ENCODE measurements at places on chromosomes 3 and 15.

DNA sequence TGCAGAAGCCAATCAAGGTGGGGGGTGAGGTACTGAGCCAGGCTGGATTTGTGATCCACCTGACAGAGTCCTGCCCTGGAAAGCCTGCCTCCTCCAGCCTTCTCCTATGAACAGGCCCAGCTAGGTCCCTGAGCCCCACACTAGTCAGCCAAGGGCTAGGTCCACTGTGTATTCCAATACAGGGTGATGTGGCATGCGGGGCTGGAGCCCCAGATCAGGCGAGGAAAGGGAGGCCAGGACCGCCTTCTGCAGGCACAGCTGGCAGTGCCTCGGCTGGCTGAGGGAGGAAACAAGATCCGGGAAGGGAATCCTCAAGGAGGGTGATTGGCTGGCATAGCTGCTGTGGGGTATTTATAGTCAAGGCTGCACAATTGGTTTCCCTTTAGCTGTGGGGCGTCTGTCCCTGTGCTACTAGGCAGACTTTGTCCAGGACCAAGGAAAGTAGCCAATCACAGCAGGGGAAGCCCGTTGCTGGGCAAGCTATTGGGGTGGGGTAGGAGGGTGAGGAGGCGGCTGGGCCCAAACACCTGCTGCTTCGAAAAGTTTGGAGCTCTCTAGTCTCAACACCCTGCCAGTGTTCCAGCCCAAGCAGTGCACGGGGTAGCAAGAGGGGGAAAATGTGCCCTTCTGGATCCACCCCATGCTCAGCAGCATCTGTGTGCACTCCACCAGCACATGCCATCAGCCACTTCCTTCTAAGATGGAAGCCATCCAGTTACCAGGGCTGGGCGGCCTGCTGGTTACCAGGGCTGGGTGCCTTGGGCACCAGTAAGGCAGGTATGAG, 5.9 kb downstream of the KY start:
- no peak for DNase-seq

GRCh38 chr15:101538996-101539395, 49.5 kb upstream of the PCSK6 start:
- no peak for DNase-seq

DNA sequence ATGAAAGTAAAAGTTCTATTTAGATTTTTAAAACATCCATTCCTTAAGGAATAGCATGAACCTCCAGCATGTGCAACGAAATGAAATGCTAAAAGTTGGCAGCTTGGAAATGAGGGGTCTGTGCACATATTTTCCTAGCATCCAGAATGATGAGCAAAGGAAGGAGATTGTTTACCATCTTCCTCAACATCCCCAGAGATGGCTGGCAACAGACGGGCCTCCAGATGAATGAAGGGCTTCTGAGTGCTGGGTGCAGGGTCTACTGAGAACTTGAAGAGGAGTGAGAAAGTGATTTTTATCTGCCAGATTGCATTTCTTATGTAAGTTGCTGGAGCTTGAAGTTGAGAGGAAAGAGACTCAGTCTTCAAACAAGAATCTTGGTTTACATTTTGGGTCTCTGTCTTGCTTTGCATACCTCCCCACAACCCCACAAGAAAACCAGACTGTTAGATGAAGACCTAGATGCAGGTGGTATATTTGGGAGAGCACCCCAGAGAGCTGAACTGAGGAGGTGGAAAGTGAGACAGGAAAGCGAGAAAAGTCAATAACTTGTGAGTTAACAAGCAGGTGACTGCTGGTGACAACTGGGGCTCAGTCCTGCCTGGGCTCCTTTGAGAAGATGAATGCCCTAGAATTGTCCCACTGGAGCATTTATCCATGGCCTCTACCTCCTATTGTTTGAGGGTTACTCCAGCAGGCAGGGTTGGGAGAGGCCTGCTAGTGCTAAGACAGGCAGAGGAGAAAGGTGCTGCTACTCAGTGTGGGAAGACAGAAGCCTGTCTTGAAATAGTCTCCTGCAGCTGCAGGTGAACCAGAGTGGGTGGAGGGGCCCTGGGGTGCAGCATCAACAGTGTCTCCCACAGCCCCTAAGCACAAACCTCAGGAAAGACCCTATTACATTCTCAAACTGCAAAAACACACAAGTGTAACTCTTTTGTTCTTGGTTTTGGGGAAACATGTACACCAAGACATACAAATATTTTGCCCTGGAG, 10.5 kb upstream of the CCK start:
- no peak for DNase-seq

- peak; percentile 34 for DNase-seq
Observed at GRCh38 chr3:16898595-16899395, 14.0 kb downstream of the PLCL2 start.

DNA sequence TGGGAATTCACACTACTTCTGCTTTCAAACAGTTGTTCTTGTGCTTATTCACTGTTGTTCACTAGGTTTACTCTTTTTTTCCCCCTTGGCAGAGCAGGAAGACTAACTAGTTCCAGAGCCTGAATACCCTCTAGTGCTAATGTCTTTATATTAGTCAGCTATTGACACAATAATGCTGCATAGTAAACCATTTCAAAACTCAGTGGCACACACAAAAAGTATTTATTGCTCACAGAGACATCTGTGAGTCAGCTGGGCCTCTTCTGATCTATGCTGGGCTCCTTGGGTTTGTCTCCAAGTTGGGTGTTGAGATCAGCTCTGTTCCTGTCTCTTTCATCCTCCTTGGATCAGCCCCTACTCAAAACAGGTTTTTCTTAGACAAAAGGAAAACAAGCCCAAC, 51.1 kb downstream of the RSRC1 start:
- no peak for DNase-seq

DNA sequence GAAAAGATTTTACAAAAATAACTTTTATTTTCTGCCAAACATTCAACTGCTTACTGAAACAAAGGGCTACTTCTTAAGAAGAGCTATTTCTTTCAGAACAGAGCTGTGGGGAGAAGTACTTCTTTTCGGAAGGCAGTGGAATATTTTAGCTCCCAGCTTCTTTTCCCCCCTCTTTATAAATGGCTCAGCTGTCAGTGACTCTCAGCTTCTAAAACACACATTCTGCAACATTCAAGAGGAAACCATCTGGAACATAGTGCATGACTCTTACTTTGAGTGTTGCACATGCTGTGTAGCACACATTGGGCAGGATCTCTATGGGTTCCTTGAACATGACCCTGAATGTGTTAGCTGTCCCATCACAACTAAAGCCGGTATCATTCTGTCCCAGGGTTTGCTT, 7.0 kb upstream of the C15orf40 start:
- DNase-seq: no peak

- peak; percentile 73 for DNase-seq
Observed at GRCh38 chr3:56894881-56895431, 93.2 kb upstream of the ARHGEF3 start.

- no peak for DNase-seq
Observed at GRCh38 chr15:99143242-99143641, 38.4 kb downstream of the SYNM start.
